ENCODE measurements at places on chromosomes 3 and 15.

DNA sequence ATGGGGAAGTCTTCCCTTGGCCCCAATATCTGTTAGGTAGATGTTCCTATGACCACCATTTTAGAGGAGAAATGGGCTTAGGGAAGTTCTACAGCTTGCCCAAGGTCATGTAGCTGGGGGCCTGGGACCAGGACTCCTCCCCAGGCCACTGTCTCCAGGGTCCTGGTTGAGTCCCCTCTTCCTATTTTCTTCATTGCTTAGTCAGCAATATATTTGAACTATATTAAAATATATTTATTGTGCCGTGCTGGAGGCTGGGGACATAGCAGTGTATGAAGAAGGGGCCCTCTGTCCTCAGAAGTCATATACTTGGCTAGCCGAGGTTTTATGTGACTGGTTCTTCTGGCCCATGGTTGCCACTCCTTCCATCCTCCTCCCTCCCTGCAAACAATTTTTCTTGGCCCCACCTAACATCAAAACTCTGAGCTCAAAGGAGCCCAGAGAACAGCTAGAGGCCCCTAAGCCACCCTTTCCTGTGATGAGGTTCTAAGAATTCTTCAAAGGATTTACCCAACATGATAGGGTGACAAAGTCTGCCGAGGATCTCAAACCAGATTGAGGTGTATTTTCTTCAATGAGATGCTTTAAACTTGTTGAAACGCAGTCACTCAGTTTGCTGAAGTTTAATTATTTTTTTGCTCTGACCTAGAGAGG is 121.2 kb upstream of the RASGRP1 start:
- no peak for DNase-seq

DNA sequence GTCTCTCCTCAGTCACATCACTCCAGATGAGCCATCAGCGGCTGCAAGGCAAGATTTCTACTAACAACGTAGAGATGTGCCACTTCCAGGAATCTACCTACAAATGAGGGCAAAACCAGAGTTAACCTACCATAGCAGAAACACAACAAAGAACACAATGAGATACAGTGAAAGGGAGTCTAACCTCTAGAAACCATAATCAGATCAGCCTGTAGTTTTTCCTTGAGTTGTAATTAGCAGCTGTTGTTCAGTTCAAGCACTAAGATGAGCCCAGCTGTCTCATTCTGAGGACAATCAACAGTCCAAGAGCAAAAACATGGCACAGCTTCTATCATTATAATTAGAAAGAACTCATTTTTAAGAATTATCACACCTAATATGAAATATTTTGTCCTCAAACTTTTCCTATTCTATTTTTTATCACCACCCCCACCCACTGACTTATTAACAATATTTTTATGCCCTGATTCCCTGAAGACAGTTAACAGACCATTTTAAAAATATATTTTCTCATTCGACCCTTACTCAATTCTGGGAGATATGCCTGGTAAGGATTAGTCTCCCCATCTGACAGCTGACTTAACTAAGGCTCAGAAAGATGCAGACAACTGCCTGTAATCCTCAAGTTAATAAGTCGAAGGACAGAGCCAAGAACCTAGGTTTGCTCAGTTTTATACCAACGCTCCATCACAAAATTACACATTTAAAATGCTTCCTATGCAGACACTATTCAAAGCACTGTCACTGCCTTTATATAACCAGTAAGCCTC is 50.1 kb downstream of the MAGI1 start:
- no peak for DNase-seq

DNA sequence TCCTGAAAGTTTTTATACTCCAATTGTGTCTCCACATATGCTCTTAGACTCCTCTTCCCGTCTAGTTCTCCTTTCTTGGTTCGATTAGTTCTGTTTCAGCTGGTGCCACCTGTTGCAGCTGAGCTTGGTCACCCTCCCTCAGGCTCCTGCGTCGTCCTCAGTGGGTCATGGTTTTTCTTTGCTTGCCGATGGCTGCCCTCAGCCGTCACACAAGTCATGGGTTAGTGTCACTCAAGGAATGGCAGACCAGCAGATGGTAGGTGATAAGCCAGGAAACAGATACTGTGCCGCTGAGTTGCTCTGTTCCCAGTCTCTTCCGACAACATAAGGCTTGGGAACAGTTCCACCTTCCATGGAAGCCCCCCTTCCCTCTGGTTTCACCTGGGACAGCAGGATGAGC is 109.9 kb downstream of the IGF1R start:
- no peak for DNase-seq

DNA sequence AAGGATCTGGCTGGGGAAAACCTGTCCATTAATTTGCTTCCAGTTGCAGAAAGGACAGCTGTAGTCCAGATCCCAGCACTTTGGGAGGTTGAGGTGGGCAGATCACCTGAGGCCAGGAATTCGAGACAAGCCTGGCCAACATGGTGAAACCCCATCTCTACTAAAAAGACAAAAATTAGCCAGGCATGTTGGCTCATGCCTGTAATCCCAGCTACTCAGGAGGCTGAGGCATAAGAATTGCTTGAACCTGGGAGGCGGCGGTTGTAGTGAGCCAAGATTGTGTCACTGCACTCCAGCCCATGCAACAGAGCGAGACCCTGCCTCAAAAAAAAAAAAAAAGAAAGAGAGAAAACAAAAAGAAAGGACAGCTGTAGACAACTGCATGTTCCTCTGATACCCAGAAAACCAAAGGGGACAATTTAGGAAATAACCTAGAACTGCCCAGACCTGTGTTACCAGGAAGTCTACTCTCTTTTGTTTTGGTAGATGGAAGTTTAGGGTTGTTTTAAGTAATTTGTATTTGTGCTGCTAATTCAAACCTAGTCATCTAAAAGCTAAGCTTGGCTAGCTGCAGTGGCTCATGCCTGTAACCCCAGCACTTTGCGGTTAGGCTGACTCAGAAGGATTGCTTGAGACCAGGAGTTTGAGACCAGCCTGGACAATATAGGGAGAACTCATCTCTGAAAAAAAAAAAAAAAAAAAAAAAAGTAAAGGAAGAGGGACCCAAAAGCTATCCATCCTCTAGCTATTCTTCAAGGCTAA is 22.7 kb downstream of the EXD1 start:
- DNase-seq, result no peak

DNA sequence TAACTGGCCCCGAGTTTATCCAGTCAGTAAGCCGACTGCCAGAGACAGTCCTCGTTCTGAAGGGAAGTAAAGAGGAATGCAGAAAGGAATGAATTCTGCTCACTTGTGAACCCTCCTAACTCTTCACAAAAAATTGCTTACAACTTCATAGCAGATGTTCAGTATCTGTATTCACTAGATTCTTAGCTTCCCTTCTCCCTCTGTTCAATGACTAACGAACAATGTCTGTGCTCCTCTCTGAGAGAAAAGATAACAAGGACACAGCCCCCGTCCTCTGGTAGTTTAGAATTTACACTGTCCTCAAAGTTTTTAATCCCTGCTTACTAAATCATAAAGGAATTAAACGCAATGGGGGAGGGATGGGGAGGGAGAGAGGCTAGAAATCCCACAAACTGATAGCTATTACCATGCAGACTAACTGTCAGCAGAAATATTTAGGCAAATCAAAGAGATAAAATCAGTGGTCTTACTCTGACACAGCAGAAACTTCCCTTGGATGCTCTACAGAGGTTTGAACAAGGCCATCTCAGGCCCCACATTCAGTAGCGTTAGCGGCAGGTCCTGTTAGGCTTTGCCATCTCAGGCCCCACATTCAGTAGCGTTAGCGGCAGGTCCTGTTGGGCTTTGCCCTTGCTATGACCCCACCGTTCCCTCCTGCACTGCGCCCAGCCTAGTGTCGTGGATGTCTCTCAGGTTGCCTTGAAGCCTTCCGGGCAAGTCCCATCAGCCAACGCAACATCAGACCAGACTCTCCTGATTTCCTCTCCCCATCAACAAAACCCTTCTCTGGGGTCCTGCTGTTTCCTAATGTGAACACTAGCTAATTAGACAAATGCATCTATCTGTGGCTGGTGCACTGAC is 23.4 kb downstream of the NRROS start:
- DNase-seq, result no peak

GRCh38 chr15:66789029-66790025 is 87.3 kb downstream of the SMAD6 start:
- DNase-seq, result peak; percentile 38

DNA sequence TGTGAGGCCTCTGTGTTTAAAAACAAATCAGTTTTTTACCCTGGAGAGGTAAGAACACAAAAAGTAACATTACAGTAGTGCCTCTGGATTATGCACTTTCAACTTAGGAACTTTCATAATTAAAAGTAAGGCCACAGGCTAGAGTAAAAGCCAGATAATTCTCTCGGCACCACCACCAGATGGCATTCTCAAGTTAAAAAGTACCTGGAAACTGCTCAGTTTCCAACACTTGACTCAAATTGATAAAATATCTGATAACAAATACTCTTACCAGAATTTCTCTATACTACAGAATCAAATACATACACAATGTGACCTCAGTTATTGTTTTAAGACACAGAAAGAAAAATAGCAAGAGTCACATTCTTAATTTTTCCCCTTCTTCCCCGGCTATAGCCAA is 19.9 kb downstream of the SPICE1 start:
- DNase-seq, result no peak

GRCh38 chr15:35547775-35548364 is 1.9 kb upstream of the DPH6 start:
- no peak for DNase-seq

GRCh38 chr15:69666441-69666882 is 213.8 kb downstream of the RPLP1 start:
- DNase-seq, result peak; percentile 92

- DNase-seq, result no peak
Measured at GRCh38 chr15:101138913-101139880, 112.7 kb downstream of the CHSY1 start.

DNA sequence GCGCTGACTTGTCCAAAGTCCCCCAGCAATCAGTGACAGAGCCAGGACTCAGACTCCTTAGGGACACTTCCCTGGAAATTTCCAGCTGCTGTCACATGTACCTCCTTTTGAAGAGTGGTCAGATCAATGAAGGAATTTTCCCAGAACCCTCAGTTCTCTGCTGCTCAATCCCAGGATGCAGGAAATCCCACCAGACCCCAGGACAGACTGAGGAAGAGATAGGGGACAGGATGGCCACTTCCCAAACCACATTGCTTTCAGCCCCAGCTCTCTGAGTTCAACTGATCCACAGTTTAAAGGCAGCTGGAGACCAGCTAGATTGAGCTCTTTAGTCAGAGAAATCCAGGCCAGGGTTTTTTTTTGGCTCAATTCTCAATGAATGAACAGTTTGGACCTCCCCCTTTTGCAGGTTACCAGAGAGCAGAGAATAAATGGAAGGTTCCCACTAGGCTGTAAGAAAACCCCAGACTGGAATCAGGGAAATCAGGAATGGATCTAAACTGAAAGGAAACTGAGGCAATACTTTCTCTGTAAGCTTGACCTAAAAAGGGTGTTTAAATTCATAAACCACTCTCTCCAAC is 1.5 kb downstream of the CYP1A1 start:
- DNase-seq, result peak; percentile 22

- no peak for DNase-seq
Measured at GRCh38 chr3:169659820-169660674, 3.5 kb downstream of the MECOM start.

- DNase-seq, result no peak
Measured at GRCh38 chr3:28756056-28756455, 407.4 kb upstream of the AZI2 start.

GRCh38 chr3:72847282-72847681 is 963 bp downstream of the SHQ1 start:
- DNase-seq, result no peak

GRCh38 chr3:38507120-38507519 is 11.0 kb downstream of the EXOG start:
- no peak for DNase-seq

DNA sequence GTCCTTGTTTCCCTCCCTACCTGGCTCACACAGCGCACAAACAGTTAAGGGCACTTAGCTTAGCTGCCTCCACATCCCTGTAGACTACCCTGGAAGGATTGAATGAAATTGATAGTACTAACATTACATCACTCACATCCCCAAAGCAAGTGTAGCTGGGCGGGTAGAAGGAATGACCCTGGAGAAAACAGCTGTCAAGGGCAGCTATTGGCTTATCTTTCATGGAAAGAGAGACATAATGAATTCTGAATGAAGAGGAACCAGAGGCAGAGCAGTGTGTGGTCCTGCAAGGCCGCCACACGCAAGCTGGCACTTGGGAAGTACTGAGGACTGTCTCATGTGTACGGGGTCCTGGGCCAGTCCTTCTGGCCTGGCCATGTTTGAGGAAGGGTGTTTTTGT is 369.6 kb upstream of the RGMA start:
- no peak for DNase-seq

- DNase-seq, result no peak
Measured at GRCh38 chr15:75761446-75762356, 49.1 kb upstream of the CSPG4 start.

DNA sequence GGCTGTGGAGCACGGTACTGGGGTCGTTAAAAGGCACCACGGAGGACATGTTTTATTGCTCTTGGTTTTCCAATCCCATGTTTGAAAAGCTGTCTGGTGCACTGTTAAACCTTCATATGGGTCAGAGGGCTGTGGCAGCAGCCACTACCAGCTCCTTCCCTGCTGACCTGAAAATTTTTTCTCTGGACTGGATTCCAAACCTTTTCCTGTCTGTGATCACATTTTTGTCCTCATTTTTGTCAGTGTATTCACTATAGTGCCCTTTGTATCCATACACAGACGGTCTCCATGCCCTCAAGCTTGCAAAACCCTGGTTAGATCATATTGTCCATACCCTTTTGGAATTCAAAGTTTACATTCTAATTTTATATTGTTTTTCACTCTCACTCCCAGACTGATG is 70.5 kb downstream of the NME9 start:
- no peak for DNase-seq

- no peak for DNase-seq
Measured at GRCh38 chr3:115708540-115708939, 85.2 kb downstream of the GAP43 start.

GRCh38 chr3:111796566-111796965 is 62.5 kb upstream of the PHLDB2 start:
- DNase-seq, result no peak

DNA sequence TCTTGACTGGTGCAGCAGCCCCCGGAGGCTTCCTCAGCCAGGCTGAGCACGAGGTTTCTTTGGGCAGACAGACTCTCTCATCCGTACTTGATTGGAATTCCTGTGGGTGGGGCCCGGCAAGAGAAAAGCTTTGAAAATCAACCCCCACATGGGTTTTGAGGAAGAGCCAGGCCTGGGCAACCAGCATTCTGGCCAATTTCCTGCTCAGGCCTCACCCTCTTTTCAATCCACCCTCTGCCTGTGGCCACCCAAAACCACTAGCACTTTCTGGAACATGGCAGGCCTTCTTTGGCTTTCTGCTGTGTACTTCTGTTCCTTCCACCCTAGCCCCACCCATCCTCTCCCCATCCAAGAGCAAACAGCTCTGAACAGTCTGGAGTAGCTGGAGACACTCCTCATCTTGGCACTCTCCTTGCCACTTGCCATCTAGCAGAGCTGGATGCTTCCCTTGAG is 5.9 kb downstream of the MYO5C start:
- no peak for DNase-seq

GRCh38 chr3:133851266-133851906 is 44.3 kb downstream of the RAB6B start:
- no peak for DNase-seq

GRCh38 chr3:42535981-42536784 is 33.7 kb downstream of the VIPR1 start:
- DNase-seq, result peak; percentile 36

All from HL-60 (cell line).